ENCODE measurements at places on chromosomes 5 and 9. TPM values are rescaled to one million over a fixed set of nuclear protein-coding genes. Genes with fewer than 3 reads are reported as not detected.

DNA sequence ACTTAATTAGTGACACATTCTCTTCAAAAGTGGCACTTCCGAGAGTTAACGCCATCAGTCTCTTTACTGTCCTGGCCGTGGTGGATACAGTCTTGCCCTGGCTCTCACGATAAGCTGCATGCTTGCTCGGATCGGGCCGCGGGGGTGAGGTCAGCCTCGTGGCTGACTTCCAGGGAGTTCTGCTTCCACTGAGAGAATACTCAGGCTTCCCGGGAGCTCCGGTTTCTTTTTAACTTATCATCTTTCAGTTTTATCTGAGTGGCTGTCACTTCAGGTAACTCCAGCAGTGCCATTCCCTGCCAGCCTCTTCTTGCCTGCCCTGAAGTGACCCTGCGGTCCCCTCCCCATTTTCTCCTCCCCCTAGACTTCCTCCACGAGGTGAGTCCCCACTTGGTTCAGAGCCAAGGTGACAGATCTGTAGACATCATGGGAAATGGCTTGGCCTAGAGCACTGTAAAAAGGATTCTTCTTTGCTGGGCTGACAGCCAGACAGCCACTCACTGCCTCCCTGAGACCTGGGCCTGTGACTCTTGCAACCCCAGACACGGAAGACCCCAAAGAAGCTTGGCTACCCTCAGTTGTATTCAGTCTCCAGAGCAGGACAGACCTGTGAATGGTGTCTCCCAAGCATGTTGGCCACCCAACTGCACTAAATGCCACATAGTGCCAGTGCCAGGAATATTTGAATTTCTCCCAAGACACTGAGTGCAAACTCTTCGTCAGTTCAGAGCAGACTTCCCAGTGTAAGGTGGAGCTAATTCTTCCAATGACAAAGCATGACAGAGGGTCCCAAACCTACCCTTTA, 95.1 kb downstream of the DAPK1 start:
- peak; percentile 52 for DNase-seq

Gene PCDHGB4
- 20.9 TPM for total RNA-seq

Gene STKLD1
- 0.48 TPM for total RNA-seq

DNA sequence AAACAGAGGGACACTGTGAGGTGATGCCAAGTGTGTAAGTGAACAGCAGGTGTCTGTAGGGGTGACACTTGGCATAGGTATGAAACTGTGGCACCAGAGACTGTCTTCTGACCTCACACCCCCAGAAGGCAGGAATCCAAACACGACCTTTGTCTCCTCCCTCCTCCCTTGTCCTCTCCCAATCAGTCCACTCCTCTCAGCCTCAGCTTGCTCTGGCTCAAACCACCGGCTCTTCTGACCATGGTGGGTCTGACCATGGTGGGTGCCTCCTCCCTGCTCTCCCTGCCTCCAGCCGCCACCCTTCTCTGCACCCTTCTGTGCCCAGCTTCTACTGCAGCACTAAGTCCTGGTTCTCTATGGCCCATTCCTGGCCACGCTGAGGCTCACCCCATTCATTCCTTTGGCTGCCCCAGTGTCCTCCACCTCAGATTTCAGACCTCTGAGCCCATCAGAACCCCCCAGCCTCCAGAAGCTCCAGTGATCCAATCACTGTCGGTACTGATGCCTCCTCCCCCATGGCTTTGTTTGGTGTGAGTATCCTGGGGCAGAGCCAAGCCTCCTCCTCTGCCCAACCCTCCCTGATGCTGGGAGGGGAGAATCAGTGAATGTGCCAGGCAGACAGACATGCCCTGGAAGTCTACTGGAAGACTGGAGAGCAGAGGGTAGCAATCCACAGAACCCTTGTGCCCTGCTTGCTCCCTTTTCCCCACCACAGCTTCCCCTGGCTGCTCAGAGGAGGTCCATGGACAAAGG, 1.7 kb upstream of the ARID3C start:
- DNase-seq = no peak

- no peak for DNase-seq
These were observed 53.1 kb downstream of the LMNB1 start for GRCh38 chr5:126830061-126830460.

Gene LHX3
- not detected for total RNA-seq

- no peak for DNase-seq
These were observed 92.2 kb upstream of the MOCS2 start for GRCh38 chr5:53201746-53202145.

- no peak for DNase-seq
These were observed 25.3 kb downstream of the IRX2 start for GRCh38 chr5:2725980-2726765.

Gene GALNT12
- 13.0 TPM for total RNA-seq

DNA sequence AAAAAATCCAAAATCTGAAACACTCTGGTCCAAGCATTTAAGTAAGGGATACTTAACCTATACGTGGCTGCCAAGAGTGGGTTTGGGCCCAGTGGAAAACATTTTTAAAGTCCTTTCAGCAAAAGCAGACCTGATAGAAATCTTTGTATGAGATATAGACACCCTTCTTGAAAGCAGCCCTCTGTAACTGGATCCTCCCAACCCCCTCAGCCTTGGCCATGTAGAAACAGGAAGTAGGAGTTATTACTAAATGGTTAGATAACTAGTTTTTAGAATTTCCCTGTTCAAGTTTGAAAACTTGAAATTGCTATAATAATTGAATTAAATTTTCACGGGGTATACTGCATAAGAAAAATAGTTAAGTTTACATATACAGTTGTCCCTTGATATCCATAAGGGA, 111.3 kb upstream of the PCA3 start:
- DNase-seq = no peak

GRCh38 chr5:138960145-138960692, 85.1 kb upstream of the LRRTM2 start:
- DNase-seq = no peak

Gene PALM2AKAP2
- 7.0 TPM for total RNA-seq

DNA sequence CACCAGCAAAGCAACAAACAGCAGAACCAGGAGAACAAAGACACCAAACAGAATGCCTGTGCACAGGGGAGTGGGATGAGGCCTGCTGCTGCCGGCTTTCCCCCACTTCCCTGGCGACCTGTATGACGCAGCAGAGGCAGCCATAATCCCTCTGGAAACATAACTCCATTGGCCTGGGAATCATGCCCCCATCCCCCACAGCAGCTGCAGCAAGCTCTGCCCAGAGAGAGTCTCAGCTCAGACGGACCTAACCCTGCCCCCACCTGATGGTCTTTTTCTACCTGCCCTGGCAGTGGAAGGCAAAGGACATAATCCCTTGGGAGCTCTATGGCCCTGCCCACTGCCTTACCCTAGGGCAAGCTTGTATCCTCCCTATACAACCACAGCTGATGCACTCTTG, 81.8 kb upstream of the FANCC start:
- DNase-seq = no peak

DNA sequence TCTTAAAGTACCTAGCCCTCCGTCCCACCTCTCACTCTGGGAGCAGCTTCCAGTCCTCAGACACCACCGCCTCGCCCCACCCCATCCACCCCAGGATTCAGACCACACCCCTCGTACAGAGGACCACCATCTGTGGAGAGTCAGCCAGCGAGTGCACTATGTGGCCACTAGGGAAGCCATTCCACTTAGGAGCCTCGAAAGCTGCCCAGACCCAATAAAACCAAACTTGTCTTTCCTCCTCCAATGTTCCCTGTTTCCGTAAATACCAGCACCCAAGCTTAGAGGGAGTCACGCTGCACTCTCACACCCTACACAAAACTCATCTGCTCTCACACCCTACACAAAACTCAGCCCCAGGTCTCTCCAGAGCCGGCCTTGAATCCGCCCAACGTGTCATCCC, 1.9 kb downstream of the GCNT4 start:
- DNase-seq = peak; percentile 35

DNA sequence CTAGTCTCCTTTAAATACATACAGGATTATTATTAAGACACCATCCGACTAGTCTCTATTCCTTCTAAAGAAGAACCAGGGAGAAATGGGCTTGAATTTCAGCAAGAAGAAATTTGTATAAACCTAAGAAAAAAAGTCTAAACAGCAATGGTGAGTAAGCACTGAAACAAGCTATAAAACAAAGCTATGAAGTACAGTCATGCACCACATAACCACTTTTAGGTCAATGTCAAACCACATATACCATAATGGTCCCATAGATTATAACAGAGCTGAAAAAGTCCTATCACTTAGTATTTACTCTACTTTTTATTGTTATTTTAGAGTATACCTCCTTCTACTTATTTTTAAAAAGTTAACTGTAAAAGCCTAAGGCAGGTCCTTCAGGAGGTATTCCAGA, 102.0 kb upstream of the NFIB start:
- no peak for DNase-seq

Gene OR1Q1
- total RNA-seq = not detected

Gene KIAA1958
- 10.1 TPM for total RNA-seq

DNA sequence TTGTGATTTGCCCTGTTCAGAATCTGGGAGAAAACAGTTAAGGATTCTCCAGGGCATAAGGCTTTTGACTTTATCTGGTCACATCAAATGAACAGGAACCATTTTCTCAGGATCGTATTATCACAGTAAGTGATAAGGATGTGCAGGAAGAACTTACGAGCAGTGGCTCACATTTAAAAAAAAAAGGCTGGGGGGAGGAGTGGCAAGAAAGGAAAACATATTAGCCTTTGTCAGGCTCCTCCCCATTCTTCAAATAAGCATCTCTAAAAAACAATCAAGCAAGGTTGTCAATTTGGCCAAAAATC, 234.3 kb upstream of the TMEM161B start:
- no peak for DNase-seq

DNA sequence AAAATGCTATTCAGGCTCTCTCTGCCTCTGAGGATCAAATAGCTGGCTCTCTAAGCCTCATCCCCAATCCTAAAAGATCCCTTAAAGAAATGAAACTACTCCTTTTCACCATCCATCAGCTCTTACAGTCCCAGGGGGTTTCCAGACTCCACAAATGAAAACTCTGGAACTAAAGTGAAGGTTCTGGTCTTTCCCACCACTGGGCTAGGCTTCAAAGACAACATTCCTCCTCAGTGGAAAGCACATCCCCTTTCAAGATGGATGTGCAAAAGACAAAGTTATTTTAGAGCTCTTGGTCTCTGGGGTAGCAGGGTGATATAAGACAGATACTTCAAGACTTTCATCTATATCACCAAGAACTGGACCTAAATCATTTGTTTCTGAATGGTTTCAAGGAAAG, 106.9 kb downstream of the DCP2 start:
- no peak for DNase-seq

DNA sequence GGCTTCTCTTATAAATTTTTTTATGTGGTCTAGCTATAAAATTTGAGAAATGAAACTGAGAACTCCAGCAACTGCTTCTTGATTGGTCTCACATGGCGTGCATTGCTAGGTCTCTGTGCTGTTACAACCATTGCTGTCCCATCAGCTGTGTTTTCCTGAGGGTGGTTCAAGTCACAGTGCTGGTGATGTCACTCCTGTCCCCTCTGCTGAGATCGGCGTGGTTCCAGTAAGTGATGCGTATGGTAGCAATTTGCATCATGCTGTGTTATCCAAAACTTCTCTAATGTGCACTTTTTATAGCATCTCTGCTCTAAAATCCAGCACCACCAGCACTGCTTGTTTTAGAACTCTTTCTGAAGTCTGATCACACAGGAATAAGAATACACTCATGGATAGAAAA, 112.6 kb upstream of the ZNF608 start:
- no peak for DNase-seq

- DNase-seq = no peak
These were observed 197.5 kb downstream of the KIAA0825 start for GRCh38 chr5:94420885-94421284.

GRCh38 chr5:74055486-74056106, 429.6 kb downstream of the ARHGEF28 start:
- no peak for DNase-seq

Gene ZMAT2
- total RNA-seq = 37.7 TPM

Gene DIRAS2
- 1.1 TPM for total RNA-seq

Gene MELK
- 12.5 TPM for total RNA-seq

GRCh38 chr9:111959468-111960359, 63.1 kb downstream of the UGCG start:
- DNase-seq = peak; percentile 85

DNA sequence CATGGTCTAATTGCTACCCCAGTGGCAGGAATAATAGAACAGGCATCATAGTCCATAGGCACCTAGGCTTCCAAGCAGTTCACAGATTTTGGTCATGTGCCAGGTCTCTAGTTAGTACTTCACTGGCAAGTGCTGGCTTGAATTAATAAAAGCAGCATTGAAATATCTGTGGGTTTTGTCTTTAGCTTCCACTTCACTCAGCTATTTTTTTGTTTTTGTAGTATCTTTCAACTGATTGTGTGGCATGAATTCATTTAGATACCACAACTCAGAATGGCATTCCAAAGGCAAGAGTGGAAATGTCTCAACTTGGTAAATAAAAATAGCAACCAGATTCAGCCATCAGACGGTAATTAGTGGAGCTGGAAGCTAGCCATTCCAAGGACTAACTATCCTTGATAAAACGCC, 27.9 kb upstream of the ITGA2 start:
- DNase-seq = no peak

Gene SV2C
- under 0.01 TPM for total RNA-seq

DNA sequence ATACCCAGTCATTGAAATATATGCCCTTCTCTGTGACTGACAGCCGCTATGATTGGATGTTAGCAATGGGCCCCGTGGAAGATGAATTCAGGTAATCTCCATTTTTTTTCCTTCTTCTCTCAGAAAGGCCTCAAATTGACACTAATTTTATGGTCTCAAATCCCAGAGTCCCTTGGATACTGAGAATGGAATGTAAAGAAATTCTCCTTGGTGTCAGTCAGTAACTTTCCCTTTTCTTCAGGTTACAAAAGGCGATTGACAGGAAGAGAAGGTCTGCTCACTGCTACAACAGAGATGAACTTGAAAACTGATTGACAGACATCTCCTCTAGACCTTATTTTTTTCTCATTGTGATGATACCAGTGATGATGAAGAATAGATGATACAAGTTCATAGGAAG, 748.3 kb downstream of the MAT2B start:
- DNase-seq = no peak
